RKO (cell line): ENCODE measurements at places on chromosomes 16 and 17.
A peak's percentile ranks its signal among the peaks of the same experiment; 100 is the strongest.

DNA sequence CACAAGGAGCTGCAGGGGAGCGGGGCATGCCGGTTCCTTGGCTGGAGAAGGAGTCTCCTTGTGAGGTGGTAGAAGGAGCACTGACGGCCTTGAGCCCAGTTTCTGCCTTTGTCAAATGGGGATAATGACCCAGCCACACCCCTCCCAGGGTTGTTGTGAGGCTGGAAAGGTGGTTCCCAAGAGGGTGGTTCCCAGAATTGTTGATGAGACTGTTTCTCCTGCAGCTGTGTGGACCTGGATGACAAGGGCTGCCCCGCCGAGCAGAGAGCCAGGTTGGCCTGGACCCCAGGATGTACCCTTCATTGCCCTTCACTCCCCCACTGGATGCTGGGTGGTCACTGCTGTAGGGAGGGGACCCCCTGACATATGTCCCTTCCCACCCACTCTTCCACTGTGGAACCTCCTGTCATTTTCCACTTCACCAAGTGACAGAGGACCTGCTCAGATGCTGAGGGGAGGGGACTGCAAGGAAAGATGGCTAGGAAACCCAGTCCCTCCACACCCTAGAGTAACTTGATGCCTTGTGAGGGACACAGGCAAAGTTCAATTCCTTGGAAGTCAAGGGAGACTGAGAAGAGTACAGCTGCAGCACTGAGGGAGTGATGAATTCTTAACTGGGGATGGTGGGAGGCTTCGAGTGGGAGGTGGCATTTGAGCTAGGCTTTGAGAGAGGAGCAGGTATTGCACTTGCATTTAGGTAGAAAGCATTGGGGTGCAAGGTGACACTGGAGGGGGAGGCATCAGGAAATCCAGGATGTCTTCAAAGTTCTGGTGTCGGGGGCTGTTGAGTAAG is 10.6 kb downstream of the MIEN1 start:
- no peak for DNase-seq

DNA sequence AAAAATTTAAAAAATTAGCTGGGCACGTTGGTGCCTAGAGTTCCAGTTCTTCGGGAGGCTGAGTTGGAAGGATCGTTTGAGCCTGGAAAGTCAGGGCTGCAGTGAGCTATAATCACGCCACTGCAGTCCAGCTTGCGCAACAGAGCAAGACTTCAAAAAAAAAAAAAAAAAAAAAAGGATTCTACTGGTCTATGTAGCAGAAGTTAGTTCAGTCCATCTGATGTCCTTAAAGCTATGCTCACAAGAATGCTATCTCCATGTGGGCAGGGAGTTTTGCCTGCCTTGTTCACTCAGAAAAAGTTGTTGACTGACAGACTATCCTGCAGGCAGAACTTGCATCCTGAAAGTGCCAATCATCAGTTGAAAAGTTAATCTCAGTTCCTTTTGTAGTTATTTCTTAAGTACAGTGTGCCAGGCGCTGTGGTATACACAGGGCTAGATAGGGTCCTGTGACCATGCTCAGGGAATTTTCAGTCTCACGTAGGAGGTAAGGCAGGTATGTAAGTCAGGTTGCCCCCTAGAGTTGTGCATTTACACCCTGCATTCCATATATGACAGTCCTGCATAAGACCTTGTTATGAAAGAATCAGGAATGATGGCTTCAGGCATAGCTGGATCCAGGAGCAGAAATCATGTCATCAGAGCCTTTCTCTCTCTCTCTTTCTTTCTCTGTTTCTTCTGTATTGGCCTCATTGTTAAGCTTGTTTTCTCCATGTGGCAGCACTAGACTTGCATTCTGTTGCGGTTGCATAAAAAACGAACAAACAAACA is 7.6 kb downstream of the SYT17 start:
- DNase-seq: no peak

DNA sequence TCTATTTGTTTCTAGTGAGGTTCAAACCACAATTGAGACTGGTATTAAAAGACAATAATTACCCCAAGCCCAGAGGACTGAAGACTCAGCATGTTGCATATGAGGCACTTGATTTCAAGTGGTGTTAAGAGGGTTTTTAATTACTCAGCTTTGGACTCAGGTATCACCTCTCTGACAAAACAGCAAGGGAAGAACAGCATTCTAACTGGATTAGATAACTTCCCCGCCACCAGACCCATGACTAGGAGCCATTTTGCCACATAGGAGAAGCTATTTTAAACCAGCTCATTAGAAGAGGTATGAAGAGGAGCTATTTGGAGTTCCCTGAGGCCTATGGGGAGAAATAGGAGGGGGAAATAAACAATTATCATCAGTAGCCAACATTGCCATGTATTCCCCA is 226.1 kb upstream of the TOX3 start:
- DNase-seq: no peak

DNA sequence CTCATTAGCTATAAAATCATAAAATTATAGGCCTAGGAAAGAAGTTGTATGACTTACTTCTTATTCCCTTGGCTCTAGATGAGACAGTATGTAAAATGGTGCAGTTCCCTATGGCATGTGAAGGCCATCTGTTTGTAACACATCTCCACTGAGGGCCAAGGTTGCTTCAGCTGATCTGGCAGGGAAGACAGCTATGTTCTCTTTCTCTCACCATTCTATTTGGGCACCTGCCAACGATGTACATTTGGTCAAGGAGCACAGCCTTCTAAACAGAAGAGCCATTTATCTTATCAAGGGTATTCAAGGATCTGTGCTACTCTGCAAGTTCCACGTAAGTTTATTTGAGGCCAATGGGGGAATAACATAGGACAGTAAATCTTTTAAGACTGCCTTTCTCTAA is 129.8 kb upstream of the TOM1L1 start:
- no peak for DNase-seq

DNA sequence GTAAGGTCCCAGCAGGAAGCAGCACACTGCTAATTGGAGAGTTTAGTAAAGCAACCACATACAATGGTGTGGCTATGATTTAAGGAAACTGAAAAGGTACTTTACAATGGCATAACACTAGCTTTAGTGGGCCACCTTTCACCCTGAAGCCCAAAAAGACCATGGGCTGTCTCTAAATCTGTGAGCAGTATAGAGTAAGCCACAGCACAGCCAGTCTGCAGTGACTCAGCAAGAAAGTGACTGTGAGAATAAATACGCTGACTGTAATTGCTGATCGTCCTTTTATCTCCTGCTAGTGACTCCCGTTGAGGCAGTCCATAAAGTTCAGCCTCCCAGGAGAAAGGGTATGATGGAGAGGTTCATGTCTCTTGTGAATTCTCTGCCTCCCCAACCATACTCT is 679.8 kb upstream of the KIF2B start:
- DNase-seq: peak; percentile 53

GRCh38 chr16:85950136-85950918 is 51.4 kb downstream of the IRF8 start:
- DNase-seq: no peak

DNA sequence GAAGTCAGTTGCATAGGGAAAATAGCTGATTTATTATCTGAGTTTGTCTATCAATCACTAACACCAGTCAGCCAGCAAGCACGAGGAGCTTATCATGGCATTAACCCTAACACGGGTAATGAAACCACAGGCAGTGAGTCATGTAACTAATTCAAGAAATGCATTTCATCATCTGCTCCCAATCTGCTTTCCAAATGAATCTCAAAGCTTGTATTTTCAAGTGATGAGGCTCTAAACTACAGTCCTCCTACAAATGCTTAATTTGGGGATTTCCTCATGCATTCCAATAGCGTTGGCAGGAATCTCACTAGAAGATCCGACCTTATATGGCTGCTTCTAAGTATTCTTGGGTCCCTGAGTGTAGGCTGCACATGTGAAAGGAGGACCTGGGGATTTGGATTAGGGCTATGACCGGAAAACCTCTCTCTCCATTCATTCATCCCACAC is 118.4 kb upstream of the HSBP1 start:
- DNase-seq: peak; percentile 53

DNA sequence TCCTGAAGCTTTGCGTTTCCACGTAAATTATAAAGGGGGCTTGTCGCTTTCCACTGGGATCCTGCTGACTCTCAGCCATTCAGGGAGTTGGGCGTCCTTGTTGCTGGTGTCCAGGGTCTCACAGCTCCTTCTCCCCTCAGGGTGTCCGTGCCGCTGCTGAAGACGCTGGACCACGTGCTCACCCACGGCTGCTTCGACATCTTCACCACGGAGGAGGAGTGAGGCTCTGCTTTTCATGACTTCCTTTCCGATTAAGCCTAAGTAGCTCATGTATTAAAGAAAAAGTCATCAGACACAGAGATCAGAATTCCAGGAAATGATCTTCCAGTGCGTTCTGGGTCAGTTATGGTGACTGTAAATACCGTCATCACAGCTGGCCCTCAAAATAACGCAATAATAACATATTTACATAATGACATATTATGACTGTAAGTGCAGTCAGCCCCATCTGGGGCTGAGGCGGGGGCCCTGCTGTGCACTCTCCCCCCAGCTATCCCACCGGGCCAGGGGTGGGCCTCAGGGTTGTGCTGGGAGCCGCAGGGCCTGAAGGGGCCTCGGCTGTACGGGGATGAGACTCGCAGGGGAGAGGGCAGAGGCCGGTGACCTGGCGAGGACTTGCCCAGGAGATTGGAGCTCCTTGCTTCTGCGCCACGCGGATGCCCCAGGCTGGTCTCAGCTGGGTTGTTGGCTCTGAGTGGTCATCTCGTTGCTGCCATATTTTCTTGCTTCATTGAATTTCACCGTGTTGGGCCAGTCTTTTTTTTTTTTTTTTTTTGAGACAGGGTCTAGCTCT is 92.9 kb upstream of the ZNF750 start:
- peak; percentile 66 for DNase-seq

GRCh38 chr17:43914451-43914850 is 7.1 kb upstream of the MPP2 start:
- no peak for DNase-seq

GRCh38 chr16:82133798-82134197 is 36.2 kb downstream of the MPHOSPH6 start:
- no peak for DNase-seq

DNA sequence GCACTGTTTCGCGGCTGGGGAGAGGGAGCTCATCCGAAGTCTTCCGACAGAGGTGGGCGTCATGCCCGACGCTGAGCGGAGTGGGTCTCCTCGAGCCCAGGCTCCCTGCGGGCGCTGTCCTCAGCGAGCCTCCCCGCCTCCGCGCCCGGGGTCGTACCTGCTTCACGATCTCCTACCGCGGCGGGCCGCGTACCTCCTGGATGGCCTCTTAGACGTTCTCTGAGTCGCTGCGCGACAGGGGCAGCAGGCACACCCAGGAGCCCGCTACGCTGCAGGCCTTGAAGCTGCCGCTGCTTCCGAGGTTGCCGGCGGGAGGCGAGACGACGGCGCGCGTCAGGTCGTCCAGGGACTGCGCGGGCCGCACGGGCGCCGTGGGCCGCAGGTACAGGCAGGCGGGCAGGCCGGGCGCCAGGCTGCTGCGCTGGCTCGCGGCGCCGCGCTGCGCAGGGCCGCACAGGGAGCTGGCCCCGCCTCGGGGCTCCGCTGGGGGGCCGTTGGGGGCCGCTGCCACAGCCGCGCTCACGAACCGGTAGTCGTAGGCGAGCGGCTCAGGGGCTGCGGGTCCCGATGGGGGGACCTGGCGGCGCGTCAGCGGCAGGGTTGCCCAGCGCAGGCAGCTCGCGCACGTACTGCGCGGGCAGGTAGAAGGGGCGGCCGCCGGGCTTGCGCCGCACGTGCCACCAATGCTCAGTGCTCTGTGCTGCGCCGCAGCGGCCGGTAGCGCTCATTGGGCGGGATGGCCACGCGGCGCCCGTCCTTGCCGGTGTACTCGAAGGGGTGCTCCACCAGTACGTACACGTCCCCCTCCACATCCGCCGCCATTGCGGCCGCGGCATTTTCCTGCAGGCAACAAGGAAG is 116.4 kb upstream of the SMURF2 start:
- DNase-seq: no peak

DNA sequence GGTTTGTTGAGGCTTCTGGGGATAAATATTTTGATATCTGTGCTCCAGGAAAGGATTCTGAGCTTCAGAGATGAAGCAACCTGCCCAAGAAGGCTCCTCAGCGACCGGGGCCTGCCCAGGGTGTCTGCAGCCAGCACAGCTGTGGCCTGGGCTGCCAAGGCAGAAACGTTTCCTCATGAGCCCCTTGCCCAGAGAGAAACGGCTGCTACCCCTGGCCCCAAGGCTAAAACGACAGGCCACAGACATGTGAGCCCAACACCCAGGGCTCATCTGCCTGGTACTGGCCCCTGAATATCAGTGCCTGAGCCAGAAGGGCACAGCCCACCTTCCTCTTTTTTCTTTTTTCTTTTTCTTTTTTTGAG is 45.4 kb upstream of the RASD1 start:
- DNase-seq: no peak

- DNase-seq: no peak
Measured at GRCh38 chr16:80418517-80419355, 122.1 kb upstream of the DYNLRB2 start.

DNA sequence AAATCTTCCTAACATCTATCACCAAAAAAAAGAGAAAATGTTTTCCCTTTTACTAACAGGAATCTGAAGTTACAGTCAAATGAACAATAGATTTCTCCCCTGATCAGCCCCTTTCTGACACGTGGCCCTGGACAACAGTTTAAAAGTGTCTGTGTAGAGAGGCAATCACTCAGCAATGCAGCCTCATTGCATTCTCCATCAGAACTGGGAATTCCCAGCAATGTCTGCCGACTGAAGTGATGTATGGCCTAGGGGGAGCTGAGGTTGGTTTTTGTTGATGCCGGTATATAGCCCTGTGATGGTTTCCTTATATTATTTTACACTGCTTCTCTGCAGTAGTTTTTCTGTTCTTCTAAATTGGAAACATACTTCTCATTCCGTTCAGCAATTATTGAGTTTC is 904.3 kb upstream of the CDH8 start:
- no peak for DNase-seq

DNA sequence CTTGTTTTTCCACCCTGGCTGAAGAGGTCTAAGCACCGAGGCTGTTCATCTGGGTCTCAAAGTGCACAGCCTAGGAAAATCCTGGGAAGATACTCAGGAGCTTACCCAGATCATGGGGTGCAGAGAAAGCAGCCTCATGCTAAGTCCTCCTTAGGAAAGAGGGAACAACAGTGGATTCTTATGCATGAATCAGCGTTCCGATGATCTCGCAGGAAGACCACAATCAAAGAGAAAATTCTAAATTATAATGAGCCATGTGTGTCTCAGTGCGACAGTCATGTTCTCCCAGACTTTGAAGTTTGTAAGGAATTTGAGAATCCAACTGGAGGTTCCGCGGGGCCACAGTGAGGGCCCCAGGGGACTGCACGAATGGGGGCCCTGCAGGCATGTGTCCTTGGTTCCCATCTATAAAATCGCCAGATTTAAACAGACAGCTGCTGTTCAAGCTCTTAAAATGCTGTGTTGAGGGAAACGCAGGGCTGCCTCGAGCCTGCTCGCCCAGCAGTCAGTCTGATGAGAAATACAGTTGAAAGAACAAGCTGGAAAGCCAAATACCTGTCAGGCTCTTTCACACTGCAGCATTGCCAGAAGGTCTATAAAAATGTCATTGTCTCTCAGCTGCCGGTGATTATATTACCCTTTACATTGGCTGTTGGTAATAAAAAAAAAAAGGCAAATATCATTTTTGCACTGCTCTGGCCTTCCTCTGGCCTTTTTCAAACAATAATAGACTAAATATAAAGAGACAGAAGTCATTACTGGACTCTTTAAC is 152.1 kb downstream of the PMP22 start:
- no peak for DNase-seq
